ENCODE measurements at places on chromosomes 16 and 17.

GRCh38 chr17:2138761-2139160, 83.9 kb downstream of the HIC1 start:
- no peak for DNase-seq

DNA sequence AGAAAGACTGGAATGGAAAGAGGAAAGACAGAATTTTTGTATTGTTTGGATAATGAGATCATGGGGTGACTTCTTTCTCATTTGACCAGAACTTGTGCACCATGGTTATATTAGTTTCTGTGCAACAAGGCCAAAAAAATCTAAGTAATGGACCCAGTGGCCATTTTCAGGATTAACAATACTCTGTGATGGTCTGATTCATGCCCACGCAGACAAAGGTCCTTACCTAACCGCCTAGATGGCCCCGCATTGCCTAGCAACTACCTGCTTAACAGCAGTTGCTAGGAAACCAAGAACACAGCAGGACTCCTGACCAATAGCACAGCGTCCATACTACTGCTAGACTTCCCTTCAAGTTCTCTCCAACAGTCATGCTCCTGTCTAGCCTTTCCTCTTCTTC, 22.4 kb downstream of the MIS12 start:
- DNase-seq = peak; percentile 51

DNA sequence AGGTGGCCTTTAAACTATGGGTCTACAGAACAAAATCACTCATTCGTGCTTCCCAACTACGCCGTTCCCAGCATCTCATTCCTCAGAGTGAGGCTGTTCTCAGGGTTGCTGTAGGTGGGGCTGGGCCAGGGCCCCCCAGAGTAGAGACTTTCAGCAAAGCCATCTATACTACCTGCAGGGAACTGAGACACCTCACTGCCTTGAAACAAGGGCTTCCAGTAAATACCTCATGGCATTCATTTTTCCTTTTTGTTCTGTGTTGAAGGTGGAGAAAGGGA, 4.2 kb upstream of the SDK2 start:
- DNase-seq = no peak

DNA sequence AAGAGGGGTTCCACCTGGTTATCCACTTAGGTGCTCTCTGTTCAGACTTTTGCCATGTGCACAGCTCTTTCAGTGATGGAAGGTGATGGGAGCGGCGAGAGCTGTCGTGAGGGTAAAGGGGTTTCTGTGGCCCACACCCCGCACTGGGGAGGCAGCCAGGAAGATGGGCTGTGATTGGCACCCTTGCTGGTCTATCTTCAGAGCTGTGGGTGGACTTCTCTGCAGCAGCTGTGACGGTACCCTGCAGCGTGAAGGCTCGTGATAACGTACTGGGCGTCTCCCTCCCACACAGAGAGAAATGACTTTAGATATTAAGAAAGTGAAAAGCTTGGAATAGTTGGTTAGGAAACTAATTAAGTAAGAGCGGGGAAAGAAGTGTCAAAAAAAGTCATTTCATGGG, 45.8 kb downstream of the MPRIP start:
- DNase-seq = no peak

GRCh38 chr17:48498164-48498850, 32.5 kb downstream of the HOXB1 start:
- no peak for DNase-seq

GRCh38 chr17:35087731-35088355, 24.3 kb upstream of the RFFL start:
- DNase-seq = peak; percentile 75

DNA sequence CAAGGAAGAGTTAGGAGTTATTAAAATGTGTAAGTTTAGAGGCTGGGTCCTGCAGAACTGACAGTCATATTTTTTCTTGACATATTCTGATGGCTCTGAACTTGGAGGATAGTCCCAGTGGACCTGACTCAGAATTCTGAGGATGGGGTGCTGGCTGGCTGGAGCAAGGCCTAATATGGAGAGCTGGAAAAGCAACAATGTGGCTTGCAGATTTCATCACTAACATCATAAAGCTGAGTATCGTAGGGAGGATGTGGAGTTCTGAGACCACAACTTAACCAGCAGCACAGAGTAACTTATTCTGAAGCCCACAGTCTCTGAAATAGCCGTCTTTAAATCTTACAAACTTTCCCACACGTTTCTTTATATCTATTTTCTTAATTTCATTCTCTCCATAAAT, 2.3 kb downstream of the KRTAP1-5 start:
- DNase-seq = no peak

GRCh38 chr16:49618955-49619354, 237.0 kb downstream of the ZNF423 start:
- no peak for DNase-seq

DNA sequence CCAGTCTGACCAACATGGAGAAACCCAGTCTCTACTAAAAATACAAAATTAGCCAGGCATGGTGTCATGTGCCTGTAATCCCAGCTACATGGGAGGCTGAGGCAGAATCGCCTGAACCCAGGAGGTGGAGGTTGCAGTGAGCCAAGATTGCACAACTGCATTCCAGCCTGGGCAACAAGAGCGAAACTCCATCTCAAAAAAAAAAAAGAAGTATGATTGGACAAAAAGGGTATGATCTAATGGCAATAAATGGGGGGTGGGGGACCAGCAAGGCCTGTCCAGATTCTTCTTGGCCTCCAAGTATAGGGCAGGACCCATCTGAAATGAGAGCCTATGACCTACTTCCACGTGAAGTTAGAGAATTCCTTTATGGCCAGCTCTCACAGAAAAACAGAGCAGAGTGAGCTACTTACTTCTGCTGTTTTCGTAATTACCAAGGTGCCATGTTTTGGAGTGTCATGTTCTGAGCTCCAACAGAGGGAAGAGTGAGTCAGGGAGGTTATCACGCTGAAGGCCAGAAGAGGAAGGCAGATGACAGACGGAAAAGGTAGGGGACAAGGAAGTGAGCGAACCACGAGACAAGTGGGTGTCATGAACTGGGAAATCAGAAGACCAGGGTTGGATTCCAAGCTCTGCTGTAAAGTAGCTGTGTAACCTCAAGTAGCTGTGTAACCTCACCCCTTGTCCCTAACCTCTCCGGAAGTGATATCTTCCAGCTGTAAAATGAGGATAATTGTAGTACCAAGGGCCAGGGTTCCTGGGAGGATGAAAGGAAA, 3.6 kb upstream of the ZMYND15 start:
- DNase-seq = no peak

- no peak for DNase-seq
These were observed 212.3 kb downstream of the ZNF423 start for GRCh38 chr16:49643429-49644144.

- DNase-seq = no peak
These were observed 168.0 kb upstream of the RPH3AL start for GRCh38 chr17:520447-521182.

DNA sequence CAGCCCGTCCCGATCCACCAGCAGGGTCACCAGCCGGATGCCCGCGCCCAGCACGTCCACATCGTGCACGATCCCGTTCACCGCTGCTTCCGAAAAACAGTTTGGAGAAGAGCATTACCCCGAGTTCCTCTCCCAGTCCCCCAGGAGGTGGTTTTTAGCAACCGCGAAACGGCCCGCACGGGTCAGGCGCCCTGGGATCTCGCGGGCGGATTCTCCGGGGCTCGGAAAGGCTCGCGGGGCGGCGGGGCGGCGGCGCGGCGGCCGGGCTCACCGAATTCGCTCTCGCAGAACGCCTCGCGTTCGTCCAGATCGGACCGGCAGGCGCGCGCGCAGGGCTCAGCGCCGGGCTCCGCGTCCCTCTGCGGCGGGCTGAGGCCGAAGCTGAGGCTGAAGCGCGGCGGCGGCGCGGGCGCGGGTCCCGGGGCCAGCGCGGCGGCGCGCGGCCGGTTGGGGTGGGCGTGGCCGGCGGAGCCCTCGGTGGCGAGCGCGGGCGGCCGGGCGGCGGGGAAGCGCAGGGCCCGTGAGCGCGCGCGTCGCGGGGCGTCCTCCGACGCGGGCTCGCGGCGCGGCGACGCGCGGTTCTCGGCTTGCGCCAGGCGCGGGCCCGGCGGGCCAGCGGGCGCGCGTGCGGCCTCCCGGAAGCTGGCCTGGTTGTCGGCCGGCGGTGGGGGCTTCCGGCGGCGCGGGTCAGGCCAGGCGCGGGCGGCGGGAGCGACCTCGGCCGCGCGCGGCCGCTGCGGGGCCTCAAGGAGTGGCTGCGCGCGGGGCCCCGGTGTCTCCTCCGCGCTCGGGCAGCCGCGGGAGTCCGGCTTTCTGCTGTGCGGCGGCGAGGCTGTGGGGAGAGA, 2.9 kb downstream of the C17orf58 start:
- peak; percentile 90 for DNase-seq

DNA sequence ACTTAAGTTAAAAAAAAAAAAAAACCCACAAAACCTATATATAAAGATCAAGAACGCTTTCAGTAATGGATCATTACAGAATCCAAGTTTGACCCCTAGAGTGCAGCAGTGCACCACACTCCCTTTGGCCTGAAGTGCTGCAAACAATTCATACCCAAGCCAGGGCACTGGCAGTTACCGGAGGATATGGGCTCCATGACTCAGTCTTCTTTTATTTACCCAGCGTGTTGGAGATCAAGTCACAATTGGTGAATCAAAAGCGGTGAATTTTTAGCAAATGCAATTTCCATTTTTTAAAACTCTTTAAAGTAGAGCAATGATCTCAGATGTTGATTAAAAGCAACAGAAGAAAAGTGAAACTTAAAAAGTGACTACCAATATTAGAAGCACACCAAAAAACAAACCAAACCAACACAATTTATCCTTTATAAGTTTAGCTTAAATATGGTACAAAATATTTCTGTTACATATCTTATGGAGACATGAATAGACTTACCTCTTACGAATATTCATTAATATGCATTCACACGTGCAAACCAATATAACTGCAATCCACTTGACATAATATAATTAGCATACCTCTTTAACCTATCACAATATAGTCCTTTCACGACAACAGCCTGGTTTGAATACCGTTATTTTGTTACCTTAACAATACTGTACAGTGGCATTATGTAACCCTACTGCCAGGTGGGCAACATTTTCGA, 46.3 kb downstream of the ZNF652 start:
- DNase-seq = peak; percentile 91

GRCh38 chr16:75733305-75734211, 7.3 kb upstream of the CPHXL start:
- DNase-seq = no peak

GRCh38 chr17:1995907-1996799, 29.0 kb downstream of the RTN4RL1 start:
- no peak for DNase-seq

GRCh38 chr17:7423679-7424078, 1.7 kb upstream of the SPEM2 start:
- no peak for DNase-seq

DNA sequence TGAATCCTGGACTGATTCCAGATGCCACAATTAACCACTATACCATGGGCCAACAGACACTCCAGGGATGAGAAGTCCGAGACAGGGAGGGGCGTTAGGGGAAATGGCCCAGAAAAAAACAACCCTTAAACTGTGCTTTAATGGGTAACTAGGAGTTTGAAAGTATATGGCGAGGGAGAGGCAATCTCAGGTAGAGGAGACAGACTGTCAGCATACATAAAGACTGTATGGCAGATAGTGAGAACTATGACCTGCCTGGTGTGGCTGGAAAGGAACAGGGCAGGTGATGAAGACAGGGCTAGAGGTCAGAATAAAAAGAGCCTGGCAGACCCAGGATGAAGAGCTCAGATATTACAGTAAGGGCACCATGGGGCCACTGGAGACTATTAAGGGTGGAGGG, 8.1 kb downstream of the ZZEF1 start:
- DNase-seq = no peak

DNA sequence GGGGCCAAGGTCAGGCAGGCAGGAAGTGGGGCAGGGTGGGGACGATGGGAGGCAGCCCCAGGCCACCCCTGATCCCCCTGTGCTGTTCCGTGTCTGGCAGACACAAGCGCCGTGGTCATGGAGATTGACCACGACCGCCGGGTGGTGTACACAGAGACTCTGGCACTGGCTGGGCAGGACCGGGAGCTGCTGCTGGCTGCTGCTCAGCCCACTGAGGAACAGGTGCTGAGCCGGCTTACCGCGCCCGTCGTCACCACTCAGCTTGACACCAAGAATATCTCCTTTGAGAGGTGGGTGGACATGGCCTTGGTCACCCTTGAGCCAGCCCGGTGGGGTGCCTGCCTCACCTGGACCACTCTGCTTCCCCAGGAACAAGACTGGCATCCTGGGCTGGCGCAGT, 13.7 kb downstream of the CORO6 start:
- no peak for DNase-seq

DNA sequence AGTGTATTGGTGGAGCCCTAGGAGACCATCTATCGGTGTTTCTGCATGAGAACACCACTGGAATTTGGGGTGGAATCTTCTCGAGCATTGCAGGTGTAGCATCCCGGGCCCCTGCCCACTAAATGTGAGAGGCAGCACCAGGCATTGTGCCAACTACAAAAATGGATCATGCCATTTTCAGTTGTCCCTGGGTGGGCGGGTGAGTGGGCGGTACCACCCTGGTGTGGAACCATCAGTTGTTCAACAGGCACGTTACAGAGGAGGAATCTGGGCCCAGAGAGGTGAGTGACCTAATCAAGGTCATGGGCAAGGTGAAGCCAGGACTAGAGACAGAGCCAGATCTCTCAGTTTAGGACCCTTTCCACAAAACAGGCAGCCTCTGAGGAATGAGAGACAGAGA, 8.8 kb downstream of the PIPOX start:
- no peak for DNase-seq

GRCh38 chr16:58491-59439, 5.1 kb downstream of the SNRNP25 start:
- DNase-seq = no peak

DNA sequence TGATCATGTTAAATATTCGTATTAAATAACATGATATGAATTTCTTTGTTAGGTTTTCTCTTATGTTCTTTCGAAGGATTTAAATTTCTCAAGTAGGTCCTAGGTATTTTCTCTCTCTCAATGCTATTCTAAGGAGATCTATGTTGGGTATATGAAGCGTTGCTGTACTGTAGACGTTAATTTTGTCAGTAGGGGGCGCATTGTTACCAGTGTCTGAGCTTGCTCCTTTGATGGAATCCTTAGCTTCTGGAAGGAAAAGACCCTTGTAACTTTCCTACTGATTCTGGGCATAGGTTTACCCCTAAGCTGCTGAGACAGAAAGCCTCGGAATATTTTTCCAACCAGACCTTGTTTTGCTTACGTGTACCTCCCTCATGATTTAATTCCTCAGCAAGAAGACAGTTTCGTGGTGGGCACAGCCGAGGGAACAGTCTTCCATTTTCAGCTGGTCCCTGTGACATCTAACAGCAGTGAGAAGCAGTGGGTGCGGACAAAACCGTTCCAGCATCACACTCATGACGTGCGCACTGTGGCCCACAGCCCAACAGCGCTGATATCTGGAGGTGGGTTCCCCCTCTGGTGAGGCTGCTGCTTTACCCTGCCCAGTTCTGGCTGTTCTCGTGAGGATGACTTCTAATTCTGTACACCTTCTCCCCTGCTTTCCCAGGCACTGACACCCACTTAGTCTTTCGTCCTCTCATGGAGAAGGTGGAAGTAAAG, 17.9 kb downstream of the UTP4 start:
- peak; percentile 76 for DNase-seq

- peak; percentile 80 for DNase-seq
These were observed 4.8 kb downstream of the SCGB1C2 start for GRCh38 chr17:142102-142661.

GRCh38 chr16:3099732-3100499, 822 bp upstream of the ZSCAN10 start:
- peak; percentile 92 for DNase-seq
